ENCODE measurements at places on chromosomes 4 and X. TPM values are rescaled to one million over a fixed set of nuclear protein-coding genes. Genes with fewer than 3 reads are reported as not detected.

DNA sequence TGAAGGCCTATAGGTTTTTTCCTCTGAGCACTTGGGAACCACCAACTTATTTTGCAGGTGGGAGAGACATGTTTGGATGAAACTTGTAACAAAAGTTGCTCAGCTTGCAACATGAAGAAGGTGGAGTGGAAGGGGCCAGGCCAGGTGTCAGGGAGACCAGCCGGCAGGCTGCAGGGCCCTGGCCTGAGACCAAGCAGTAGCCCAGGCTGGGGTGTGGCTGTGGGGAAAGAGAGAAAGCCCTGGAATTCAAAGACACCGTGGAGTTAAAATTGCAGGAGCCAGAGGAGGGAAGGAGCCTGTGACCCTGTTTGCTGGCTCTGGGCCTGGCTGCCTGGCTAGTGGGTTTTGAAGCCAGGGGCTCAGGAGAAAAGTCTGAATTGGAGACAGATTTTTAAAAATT, 43.4 kb downstream of the EFNB1 start:
- no peak for DNase-seq

DNA sequence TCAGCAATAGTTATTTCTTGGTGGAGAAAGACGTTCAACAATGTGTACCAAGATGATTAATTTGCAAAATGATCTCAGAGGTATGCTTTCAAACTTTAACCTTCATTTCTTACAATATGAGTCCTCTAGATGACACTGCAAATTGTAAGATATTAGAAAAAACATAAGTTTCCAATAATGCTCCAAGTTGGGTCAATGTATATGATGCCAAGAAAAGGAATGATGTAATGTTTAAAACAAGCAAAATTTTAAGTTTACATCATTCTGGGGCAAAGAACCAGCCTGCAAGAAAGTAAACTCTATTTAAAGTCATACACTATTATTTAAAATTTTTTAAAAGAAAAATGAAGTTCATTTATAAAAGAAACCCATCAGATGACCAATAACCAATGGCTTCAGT, 56.1 kb downstream of the PRSS12 start:
- no peak for DNase-seq

DNA sequence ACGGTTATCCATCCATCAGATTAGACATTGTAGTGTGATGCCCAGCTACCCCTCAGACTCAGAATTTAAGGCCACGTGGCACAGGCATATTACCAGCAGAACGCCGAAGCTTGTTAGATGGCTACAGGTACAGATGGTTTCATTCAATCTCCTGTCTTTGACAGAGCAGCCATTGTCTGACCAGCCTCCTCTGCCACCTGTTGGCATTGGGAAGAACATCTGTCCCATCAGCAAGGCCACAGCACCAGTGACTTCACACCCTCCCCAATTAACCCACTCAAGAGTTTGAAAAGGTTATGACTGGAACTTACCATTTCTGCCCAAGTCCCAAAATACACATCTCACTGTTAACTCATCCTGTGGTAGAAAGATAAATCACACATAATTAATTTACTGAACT, 22.0 kb upstream of the PHKA2 start:
- no peak for DNase-seq

DNA sequence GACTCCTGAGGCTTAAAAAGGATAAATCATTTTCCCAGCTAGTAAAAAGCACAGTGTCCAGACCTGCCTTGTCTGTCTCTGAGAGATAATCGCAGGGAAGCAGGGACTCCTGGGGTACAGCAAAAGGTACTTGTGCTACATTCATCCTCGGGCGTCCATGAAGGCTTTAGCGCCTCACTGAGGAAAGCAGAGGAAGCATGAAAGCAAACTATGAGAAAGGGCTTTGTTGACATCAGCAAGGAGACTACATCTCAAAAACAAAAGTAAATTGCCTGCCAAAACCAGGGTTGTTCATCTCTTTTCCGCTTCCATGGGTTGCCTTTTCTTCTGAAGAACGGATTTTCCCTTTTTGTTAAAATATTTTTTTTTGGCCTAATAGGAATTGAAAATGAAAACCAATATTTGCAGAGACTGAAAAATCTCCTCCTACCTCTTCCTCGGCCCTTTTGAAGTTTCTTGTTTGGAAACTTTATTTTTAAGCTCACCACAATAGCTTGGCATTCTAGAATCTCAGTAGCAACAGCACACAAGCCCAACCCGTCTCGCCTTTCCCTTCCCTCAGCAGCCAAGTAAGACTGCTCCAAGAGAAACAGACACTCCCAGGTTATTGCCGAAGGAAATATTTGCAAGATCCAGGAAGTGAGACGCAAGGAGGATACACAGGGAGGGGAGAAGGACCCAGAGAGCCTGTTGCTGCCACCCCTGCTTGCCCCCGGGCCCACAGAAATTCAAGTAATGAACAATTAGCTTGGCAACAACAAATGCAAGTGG, 148.3 kb upstream of the DGKK start:
- no peak for DNase-seq

DNA sequence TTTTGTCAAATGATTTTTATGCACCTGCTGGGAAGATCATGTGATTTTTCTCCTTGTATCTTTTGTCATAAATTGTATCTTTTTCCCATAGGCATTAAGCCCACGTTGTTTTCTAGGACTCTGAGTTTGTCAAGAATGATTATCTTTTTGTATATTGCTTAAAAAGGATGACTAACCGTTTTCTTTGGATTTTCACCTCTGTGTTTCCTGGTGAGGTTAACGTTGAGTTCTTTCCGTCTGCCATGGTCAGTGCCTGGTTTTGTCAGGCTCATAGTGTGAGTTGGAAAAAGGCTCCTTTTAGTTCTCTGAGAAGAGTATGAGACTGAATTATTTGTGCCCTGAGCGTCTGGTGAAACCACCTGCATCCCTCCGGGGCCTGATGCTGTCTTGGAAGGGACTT, 21.9 kb downstream of the PCGF3 start:
- no peak for DNase-seq

GRCh38 chrX:139758809-139759208, 50.8 kb upstream of the MCF2 start:
- DNase-seq, result no peak

DNA sequence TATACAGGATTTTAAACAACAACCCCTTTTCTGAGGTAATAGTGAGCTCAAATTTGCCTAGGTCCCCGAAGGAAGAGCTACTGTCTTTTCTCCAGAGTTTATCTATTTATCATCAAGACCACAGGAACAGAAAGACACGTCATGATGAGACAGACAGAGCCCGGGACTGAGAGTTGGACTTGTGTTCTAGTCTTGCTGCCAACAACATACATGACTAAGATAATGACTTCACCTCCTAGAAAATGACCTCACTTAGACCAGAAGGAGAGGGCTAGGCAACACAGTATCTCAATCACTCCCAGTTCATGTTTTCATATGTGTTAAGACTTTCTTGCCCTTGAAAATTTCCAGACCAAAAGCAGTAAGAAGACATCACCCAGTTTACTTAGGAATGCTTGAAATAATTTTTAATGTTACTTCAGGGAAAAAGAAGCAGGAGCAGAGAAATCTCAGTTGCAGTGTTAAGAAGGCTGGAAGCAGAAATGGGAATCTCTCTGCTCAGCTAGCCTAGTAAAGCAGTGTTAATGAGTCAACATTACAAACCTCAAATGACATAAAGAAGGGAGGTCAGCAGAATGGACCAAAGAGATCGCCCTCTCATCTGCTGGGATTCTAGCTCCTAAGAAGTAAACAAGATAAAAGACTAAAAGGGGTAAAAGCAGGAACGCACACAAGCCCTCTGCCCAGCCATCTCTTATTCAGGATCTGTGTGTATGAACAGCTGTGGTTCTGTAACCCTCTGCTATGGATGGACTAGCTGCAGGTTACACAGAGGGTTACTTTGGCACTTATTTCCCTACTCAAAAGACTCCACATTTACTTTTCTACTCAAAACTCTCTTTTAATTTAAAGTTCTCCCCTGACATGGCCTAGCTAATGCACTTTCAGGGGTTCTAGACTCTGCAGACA, 24.8 kb downstream of the PDGFC start:
- no peak for DNase-seq

GRCh38 chr4:119721878-119722277, 93.3 kb upstream of the PDE5A start:
- no peak for DNase-seq

GRCh38 chrX:12994321-12994720, 19.4 kb downstream of the TMSB4X start:
- DNase-seq, result no peak

DNA sequence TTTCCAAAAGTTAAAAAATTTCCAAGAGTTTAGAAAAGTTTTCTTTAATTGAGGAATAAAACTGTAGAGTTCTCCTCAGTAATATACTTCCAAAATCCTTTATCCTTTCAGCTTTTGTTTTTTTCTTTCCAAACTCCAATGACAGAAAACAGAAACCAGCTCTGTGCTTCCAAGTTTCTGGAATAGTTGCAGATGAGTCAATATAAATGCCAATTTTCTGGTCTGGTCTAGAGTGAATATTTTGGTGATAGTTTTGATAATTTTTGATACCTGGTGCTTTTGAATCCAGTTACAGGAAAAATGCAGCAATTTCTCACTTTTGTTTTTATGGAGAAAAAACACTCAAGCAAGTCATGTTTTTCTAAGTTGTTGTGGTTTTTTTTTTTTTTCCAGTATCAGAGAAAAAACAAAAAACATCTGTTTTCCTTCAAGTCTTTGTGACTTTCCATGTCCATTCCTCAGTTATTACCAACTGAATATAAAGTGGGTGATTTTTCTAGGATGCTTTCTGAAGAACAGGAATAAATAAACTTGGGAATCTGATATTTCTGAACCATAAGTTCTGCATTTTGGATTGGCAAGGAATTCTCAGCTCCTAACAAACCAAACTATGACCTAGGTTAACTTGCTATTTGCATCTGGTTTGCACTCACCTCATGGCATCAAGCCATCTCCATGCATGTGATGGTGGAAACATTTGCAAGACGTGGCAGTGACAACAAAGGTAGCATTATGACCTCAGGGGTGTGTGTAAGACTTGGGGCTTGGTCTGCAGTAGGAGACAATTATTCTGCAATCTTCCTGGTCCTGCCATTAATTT, 139.1 kb downstream of the VEGFC start:
- no peak for DNase-seq

- DNase-seq, result no peak
Measured at GRCh38 chr4:17554568-17554967, 22.4 kb upstream of the LAP3 start.

DNA sequence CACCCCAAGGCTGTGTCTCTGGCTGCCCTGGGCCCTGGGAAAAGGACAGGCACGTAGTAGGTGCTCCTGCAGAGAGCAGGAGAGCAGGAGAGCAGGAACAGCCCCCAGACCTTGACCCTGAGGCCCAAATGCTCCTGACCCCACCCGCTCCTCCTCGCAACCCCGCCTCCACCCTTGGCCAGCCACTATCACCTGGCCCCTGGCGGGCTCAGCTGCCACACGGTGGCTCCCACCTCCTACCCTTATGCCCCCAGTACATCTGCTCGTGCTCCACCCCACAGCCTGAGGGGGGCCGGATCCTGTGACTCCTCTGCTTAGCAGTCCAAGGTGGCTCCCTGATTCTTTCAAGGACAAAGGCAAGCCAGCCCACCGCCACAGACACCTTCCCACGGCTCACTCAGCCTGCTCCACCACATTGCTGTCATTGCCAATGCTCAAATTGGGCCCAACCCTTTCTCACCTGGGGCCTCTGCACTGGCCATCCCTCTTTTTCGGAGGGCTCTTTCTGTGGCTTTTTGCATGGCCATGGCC, 5.4 kb upstream of the HAUS7 start:
- no peak for DNase-seq

TAPT1 gene
- total RNA-seq, result 46.4 TPM

AMOT gene
- total RNA-seq, result 3.6 TPM

PRDM8 gene
- 15.1 TPM for total RNA-seq

CCNB3 gene
- total RNA-seq, result not detected

GAGE2A gene
- not detected for total RNA-seq

CYTL1 gene
- 0.38 TPM for total RNA-seq

UBA6 gene
- 43.0 TPM for total RNA-seq

KDM5C gene
- total RNA-seq, result 144 TPM

YY2 gene
- total RNA-seq, result 1.3 TPM

RBM47 gene
- 0.19 TPM for total RNA-seq

All from T-cell (primary cell).